IMR-90 (cell line): ENCODE measurements at places on chromosomes 6 and 20. TPM values are rescaled to one million over a fixed set of nuclear protein-coding genes. Genes with fewer than 3 reads are reported as not detected.

Gene GGTLC1
- polyA plus RNA-seq, result not detected in 2 replicates

Gene TRIM15
- not detected in 2 replicates for polyA plus RNA-seq

Gene DYNLT2
- 0.32 and 0.44 TPM in 2 replicates for polyA plus RNA-seq

Gene KIFC1
- polyA plus RNA-seq, result 40.6 and 41.9 TPM in 2 replicates

Gene ZNF334
- 1.5 and 2.1 TPM in 2 replicates for polyA plus RNA-seq

Gene BIRC7
- not detected in 2 replicates for polyA plus RNA-seq

Gene IL20RA
- 0.02 TPM in 1 of 2 replicates, not detected in the other for polyA plus RNA-seq

Gene KHDC1
- polyA plus RNA-seq, result 4.1 and 5.5 TPM in 2 replicates

Gene BACH2
- polyA plus RNA-seq, result 0.87 and 1.4 TPM in 2 replicates

Gene PDE7B
- polyA plus RNA-seq, result 7.8 and 8.1 TPM in 2 replicates

Gene SLC22A2
- polyA plus RNA-seq, result not detected in 2 replicates

Gene SRMS
- polyA plus RNA-seq, result not detected in 2 replicates

Gene CRIP3
- not detected in 2 replicates for polyA plus RNA-seq

Gene PBOV1
- polyA plus RNA-seq, result not detected in 2 replicates
